ENCODE measurements at places on chromosomes 3 and 15.

DNA sequence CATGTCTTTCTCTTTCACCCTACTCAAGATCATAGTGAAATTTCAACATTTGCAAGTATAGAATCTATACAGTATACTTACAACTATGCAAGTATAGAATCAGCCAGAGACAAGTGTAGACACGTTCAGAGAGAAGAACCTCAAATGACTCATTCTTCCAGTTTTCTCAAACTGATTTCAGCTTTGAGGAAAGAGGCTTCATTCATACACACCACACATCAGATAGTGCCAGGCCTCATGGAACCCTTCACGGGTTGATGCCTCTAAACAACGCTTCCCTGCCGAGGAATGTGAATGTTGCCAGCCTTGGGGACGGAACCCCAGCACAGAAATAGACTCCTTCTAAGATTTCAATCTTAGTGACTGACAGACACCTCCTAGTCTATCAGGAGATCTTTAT is 135.7 kb downstream of the FOXP1 start:
- no peak for DNase-seq

- no peak for DNase-seq
Observed at GRCh38 chr3:152684279-152684678, 150.7 kb upstream of the P2RY1 start.

DNA sequence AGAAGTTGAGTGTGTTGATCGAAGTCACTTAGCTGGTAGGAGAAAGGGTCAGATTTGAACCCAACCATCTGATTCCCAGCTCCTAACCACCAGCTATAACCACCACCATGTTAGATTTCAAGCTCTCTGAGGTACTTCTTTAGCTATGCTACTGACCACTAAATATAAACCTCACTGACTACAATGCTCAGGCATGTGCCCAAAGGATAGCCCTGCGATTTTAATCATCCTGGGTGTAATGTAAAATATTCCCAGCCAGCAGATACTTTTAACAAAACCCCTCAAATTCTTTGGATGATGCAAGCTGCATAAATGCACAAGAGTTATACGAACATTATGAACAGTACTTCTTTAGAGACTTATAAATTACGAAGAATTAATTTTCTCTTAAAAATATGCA is 115.2 kb upstream of the TSC22D2 start:
- no peak for DNase-seq

DNA sequence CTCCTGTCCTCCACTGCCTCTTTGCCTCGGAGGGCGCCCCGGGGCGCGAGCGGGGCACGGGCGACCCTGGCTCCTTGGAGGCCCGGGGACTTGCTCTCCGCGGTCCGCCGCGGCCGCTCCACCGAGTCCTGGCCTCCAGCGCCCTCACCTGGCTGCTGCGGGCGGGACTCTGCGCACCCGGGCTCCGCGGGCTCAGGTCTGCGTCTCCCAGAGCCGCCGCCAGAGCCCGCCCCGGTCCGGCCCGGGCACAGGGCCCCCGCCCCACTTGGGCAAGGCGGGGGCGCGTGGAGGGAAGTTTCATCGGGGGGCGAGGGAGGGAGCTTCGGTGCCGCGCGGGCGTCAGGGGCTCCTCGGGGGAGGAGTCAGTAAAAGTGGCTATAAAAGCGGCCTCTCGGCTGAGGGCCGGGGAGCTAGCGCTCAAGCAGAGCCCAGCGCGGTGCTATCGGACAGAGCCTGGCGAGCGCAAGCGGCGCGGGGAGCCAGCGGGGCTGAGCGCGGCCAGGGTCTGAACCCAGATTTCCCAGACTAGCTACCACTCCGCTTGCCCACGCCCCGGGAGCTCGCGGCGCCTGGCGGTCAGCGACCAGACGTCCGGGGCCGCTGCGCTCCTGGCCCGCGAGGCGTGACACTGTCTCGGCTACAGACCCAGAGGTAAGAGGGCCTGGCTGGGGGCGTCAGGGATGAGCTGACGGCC is at the start of gene CEMIP:
TSS of gene CEMIP (plus strand) at position 407 of the 694 bp plus-strand sequence. CDS start 94,510 bp downstream, outside the sequence.
- peak; percentile 9 for DNase-seq

All from CD4-positive, alpha-beta T cell treated with Interleukin-17A for 1 hour (primary cell).